SK-N-DZ (cell line): ENCODE measurements at places on chromosomes 5 and 9.

- no peak for DNase-seq
Observed at GRCh38 chr5:144972317-144972716, 801.6 kb downstream of the KCTD16 start.

DNA sequence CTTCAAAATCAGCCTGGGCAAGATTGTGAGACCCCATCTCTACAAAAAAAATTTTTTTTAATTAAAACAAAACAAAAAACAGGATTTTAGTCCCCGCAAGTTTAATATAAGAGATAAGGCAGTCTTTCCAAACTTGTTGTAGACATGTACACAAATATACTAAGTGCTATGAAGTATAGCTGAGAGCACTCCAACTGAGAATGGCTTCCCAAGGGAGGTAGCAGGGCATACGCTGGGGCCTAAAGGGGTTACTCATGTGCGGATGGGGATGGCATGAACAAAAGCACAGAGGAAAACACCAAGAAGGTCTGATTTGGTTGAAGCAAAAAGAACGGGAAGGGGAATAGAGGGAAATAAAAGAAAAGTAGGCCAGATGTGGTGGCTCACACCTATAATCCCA, 21.1 kb downstream of the SAR1B start:
- DNase-seq = no peak

- DNase-seq = no peak
Observed at GRCh38 chr5:109656829-109657228, 32.9 kb upstream of the MAN2A1 start.

GRCh38 chr5:157116483-157116954, 7.7 kb upstream of the HAVCR2 start:
- no peak for DNase-seq

GRCh38 chr5:118430076-118430475, 558.3 kb downstream of the DTWD2 start:
- DNase-seq = no peak
